ENCODE measurements at places on chromosomes 1 and 21.

- no peak for DNase-seq
Measured at GRCh38 chr1:147753081-147753480, 7.3 kb downstream of the GJA5 start.

DNA sequence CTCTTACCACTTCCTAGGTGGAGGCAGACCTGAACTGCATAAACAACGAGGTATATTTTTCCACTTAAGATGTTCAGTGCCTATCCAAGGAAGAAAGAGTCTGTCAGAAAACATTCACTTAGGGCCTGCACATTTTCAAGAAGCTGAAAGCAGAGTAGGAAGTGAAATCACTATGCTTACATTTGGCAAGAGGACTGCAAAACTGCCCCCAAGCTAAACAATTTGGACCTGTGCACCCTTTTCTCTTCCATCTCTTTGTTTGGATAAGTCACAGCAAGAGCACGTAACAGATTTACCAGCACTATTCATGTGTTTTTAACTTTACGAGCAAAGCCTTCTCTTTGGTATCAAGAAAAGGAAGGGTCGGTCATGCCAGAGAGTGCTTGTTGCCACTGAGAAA, 13.2 kb upstream of the BEND5 start:
- DNase-seq = no peak

DNA sequence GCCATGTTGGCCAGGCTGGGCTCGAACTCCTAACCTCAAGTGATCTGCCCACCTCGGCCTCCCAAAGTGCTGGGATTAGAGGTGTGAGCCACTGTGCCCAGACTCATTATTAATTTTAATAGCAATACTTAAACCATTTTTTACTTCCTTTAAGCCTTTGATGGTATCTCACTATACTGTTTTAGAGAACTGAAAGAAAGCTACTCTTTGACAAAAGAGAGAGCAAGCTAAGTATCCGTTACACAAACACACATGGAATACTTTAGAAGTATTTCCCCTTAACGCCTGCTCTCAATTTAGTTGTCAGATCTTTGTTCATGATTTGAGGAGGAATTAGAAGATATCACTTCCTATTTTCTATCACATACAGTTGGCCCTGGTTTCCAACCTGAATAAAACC, 189.4 kb downstream of the COP1 start:
- DNase-seq = no peak

DNA sequence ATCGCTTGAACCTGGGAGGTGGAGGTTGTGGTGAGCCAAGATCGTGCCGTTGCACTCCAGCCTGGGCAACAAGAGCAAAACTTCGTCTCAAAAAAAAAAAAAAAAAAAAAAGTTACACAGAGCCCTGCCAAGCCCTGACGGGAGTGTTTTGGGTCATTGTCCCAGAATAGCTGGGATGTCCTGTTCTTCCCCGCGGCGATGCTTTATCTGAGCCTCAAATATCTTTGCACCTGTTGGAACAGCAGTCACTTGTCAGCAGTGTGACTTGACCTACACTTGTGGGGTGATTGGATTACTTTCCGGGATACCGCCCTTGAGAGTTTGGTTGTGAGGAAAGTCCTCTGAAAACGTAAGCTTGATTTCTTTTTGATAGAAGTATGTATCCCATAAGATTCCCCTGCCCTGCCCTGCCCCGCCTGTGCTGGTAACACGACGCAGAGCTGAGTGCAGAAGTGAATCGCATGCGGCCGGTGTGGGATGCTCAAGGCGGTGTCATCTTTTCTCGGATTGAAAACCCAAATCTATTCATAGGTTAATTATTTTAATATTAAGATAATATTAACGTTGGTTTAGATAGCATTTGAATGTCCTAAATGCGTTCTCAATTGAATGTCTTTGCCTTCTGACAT, 50.9 kb downstream of the PCNT start:
- no peak for DNase-seq

DNA sequence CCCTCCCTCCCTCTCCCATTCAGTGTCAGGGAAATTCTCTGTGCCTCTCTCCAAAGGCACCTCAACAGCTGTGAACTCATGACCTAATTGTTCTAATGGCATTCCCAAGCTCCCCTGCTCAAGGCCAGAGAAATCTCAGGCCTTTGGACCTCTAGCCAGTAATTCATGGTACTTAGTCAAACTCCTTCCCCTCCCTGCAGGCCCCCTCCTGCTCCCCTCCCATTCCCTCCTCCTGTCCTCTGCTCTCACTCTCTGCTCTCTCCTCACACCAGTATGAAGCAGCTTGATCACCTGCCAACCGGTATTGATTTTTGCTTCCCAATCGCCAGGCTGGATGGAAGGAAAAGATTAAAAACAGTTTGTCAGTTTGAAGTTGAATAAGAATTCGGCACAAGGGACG, 370.5 kb upstream of the PBX1 start:
- DNase-seq = no peak

DNA sequence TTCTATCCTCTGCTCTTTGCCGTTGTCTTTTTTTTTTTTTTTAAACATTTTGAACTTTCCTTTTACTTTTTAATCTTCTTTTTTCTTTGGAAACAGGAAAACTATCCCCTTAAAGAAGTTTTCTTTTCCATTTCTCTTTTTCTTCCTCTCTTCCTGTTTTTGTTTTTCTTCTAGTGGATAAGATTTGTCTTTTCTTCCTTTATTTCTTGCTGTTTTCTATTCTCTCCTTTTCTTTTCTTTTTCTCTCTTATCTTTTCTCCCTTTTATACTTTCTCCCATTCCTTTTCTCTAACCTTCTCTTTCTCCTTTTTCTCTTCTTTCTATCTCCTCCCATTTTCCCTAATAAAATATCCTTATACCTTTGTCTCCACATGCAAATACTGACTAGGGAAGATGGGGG, 46.2 kb downstream of the PEX14 start:
- DNase-seq = no peak
